Small intestine (tissue), 16 donors: ENCODE measurements at places on chromosomes 1 and 21.

GRCh38 chr1:228038387-228039005, 31.7 kb downstream of the WNT3A start:
- H3K4me1 ChIP-seq: no peaks in the 10 kb centered on the region
- no peaks in the 10 kb centered on the region for H3K36me3 ChIP-seq
- no peak overlapping the region for H3K4me3 ChIP-seq

- H3K36me3 ChIP-seq: no peaks in the 10 kb centered on the region
- H3K4me1 ChIP-seq: no peaks in the 10 kb centered on the region
- H3K27me3 ChIP-seq: no peaks in the 10 kb centered on the region
Observed at GRCh38 chr1:40948741-40949443, 30.6 kb upstream of the CTPS1 start.

GRCh38 chr1:96400089-96400488, 321.5 kb upstream of the PTBP2 start:
- no peaks in the 10 kb centered on the region for H3K36me3 ChIP-seq
- no peak overlapping the region for H3K27ac ChIP-seq
- H3K4me3 ChIP-seq: no peak overlapping the region
- no peak for DNase-seq
- no peaks in the 10 kb centered on the region for H3K4me1 ChIP-seq

- H3K27me3 ChIP-seq: no peaks in the 10 kb centered on the region
- H3K4me3 ChIP-seq: no peak overlapping the region
- peaks cover 4% of the 10 kb centered on the region for H3K4me1 ChIP-seq
- no peak for DNase-seq
- H3K27ac ChIP-seq: peak overlapping the region; percentile 29
- peaks cover 48% of the 10 kb centered on the region for H3K36me3 ChIP-seq
Observed at GRCh38 chr1:160207771-160208556, 2.8 kb downstream of the PEA15 start.
